ENCODE measurements at places on chromosomes 6 and 20. TPM values are rescaled to one million over a fixed set of nuclear protein-coding genes. Genes with fewer than 3 reads are reported as not detected.
A peak's percentile ranks its signal among the peaks of the same experiment; 100 is the strongest.

- no peaks in the 10 kb centered on the region for H3K27me3 ChIP-seq
- peak overlapping the region; percentile 2 for H3K4me3 ChIP-seq
- H3K27ac ChIP-seq = peak overlapping the region; percentile 87
- no peak for DNase-seq
These were observed 546 bp upstream of the KLHL32 start for GRCh38 chr6:96923871-96924493.

DNA sequence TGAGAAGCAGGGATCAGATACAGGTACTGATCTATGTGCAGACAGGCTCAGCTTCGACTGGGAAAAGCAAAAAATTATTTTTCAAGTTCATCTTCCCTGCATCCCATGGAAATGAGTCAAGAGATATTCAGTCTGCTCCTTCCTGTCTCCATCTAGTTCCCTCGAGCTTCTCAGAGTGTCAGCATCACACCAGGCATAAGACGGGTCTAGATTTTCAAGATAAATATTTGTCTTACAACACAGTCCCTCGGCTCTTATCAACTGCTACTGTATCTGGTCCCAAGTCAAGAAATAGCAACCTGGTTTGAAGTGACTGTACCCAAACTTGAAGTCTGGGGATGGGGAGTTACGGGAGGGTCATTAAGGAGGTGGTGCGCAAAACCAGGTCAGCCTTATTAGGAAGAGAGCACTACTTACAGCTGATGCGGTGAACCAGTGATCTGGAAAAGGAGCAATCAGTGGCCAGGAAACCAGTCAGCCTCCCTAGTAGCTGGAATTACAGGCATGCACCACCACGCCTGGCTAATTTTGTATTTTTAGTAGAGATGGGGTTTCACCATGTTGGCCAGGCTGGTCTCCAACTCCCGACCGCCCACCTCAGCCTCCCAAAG, 29.7 kb downstream of the ZMYND8 start:
- peaks cover 8% of the 10 kb centered on the region for H3K4me1 ChIP-seq
- no peaks in the 10 kb centered on the region for H3K27me3 ChIP-seq
- DNase-seq = no peak

DNA sequence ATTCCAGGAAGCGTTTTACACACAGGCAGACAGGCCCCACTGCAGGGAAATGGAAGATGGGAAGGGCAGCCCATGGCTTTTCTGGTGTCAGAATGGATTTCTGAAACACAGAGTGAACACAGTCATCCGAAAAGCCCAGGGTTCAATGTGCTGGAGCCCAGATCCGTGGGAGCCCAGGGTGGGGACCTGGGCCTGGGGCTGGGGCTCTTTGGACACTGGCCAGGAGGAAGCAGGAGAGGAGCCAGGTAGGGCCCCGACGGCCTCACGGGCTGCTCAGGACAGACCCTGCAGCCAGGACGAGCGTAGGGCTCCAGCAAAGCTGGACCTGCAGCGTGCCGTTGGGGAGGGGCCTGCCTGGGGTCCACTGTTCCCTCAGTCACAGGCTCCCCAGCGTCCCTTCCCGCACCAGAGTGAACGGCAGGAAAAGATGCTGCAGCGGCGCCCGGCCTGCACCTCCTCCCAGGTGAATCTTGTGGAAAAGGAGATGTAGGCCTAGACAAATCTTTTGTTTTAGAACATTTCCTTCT, 24.3 kb upstream of the LSM14B start:
- H3K27me3 ChIP-seq = no peaks in the 10 kb centered on the region
- no peak overlapping the region for H3K4me3 ChIP-seq
- H3K36me3 ChIP-seq = no peaks in the 10 kb centered on the region
- no peak overlapping the region for H3K27ac ChIP-seq

The ZNF391 gene
- 2.1 TPM for total RNA-seq

GRCh38 chr6:151702851-151703658, 104.4 kb upstream of the ESR1 start:
- no peak overlapping the region for H3K4me3 ChIP-seq
- H3K4me1 ChIP-seq = no peaks in the 10 kb centered on the region
- no peak for DNase-seq
- H3K27me3 ChIP-seq = no peaks in the 10 kb centered on the region
- H3K27ac ChIP-seq = no peak overlapping the region
- H3K36me3 ChIP-seq = no peaks in the 10 kb centered on the region

DNA sequence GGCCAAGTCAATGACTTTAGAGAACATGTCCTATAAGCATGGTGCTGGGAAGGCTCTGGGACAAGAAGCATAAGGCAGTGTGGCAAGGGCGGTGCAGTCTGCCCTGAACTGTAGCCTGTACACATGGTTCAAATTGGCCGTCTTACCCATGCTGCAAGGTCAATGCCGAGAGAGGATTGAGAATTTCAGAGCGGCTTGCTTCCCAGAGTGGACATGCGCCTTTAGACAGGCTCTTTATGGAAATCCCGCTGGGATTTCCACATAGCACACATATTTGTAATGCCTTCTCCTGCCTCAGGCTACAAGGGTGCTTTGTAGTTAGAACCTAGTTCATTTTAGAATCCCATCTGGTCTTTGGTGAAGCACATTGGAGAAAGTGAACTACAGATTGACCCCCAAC, 36.1 kb upstream of the CEP162 start:
- H3K4me3 ChIP-seq = no peak overlapping the region
- H3K4me1 ChIP-seq = no peaks in the 10 kb centered on the region
- H3K36me3 ChIP-seq = no peaks in the 10 kb centered on the region
- H3K27ac ChIP-seq = no peak overlapping the region

The HTR1E gene
- total RNA-seq = not detected

The TGM3 gene
- total RNA-seq = not detected

The BAG2 gene
- total RNA-seq = 0.46 TPM

DNA sequence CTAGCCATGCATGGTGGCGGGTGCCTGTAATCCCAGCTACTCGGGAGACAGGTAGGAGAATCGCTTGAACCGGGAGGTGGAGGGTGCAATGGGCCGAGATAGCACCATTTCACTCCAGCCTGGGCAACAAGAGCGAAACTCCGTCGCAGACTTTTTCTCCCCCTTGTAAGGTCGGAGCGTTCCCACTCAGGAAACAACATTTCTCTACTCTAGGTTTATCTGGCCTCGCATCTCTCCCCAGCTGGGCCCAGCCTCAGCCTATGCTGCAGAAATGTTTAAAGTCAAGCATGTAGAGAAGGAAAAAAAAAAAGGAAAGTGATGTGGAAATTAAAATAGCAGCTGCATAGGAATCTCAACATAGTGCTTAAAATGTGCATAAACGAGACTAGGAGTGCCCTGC, 172.3 kb downstream of the TRIM27 start:
- H3K4me3 ChIP-seq = no peak overlapping the region
- peaks cover 76% of the 10 kb centered on the region for H3K27me3 ChIP-seq
- no peaks in the 10 kb centered on the region for H3K36me3 ChIP-seq
- no peaks in the 10 kb centered on the region for H3K4me1 ChIP-seq
- DNase-seq = no peak

- H3K27me3 ChIP-seq = no peaks in the 10 kb centered on the region
- no peak for DNase-seq
- H3K4me3 ChIP-seq = no peak overlapping the region
- no peak overlapping the region for H3K27ac ChIP-seq
These were observed 31.9 kb downstream of the NSFL1C start for GRCh38 chr20:1434571-1435336.

The KIF6 gene
- 0.47 TPM for total RNA-seq

- H3K27ac ChIP-seq = no peak overlapping the region
- no peaks in the 10 kb centered on the region for H3K4me1 ChIP-seq
- no peaks in the 10 kb centered on the region for H3K36me3 ChIP-seq
- no peak overlapping the region for H3K4me3 ChIP-seq
These were observed 248.6 kb downstream of the KHDRBS2 start for GRCh38 chr6:62037445-62037844.

The ACTL10 gene
- 2.7 TPM for total RNA-seq

DNA sequence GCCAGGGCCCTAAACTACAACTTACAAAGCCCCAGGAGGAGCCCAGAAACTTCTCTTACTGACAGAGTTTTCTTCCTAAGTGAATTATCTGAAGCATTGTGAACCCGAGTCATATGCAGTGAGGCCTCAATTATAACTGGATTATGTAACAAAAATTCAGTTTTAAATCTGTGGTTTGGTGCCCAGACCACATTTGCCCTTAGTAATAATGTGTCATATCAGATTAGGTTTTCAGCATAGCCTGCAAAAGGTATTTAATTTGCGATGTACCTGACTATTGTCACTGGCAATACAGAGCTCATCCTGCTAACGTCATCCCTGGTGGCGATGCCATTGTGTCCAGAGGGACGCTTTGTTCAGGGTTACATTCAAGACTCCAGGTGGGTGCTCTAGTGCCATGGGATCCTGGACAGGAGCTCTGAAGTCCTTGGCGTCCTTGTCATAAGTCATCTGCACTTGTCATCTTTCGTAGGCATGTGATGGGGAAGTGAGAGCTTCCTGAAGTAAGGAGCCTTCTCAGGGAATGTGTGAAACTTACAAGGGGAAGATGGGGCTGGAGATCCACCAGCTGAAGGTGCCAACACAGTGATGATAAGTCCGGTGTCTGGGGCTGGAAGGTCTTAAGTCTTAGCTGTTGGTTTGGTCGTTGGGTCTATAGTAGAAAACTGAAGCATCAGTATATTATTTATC, 65.1 kb downstream of the HIVEP1 start:
- no peak overlapping the region for H3K27ac ChIP-seq
- H3K36me3 ChIP-seq = no peaks in the 10 kb centered on the region
- no peaks in the 10 kb centered on the region for H3K4me1 ChIP-seq
- H3K4me3 ChIP-seq = no peak overlapping the region

GRCh38 chr20:11799281-11799684, 118.4 kb upstream of the BTBD3 start:
- no peaks in the 10 kb centered on the region for H3K4me1 ChIP-seq
- no peak overlapping the region for H3K27ac ChIP-seq
- H3K36me3 ChIP-seq = no peaks in the 10 kb centered on the region

DNA sequence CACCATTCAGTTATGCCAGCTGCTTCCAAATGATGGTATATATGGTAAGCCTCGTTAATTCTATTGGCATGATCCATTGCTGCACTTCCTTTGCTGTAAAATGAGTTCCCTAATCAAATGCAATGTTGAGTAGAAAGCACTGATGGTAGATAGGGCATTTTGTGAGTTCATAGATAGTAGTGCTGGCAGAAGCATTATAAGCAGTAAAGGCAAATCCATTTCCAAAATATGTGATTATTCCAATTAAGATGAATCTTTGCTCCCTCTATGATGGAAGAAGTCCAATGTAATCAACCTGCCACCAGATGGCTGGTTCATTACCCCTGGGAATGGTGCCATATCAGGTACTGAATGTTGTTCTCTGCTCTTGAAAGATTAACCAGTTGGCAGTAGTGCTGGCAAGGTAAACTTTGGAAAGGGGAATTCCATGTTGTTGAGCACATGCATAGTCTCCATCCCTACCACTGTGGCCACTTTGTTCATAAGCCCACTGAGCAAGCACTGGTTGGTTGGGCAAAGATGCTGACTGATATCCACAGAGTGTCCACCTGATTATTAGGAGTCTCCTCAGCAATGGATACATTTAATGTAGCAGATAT, 5.6 kb upstream of the TBPL1 start:
- H3K4me1 ChIP-seq = no peaks in the 10 kb centered on the region
- peak; percentile 78 for DNase-seq
- no peaks in the 10 kb centered on the region for H3K27me3 ChIP-seq
- no peak overlapping the region for H3K4me3 ChIP-seq

DNA sequence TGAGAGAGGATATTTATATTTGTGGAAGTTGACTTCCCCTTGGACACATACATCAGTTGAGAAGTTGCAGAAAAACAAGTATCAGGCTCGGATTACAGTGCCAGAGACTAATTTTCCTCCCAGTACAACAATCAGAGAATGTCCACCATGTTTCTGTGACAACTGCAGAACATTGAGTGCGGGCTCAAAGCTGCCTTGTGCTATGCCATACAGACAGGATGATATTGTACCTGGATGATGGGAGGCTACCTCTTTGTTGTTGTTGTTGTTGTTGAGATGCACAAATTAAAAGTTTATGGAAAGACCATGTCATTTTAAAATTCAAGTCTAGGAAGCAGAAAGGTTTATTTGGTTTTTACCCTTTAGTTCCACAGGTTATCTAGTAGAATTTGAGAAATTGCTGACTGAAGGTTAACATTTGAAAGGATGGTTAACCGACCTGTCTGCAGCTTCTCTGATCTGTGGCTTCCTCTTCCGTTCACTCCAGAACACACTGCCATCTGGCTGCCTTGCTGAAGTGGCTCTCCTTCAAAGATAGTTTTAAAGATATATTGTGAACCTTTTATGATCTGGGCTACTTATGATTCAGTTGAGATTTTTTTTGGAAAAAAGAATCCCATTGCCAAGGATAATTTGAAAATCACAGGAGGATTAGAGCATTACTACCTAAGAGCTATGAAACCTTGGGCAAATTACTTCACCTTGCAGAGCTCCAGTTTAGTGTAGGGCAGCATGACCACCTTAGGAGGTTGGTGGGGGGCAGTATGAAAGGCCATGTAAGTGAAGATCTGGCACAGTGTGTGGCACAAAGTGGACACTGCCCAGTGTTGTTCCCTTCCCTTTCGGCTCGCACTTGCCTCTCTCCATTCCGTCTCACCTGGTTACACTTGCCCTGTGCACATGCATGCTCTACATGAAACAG, 15.9 kb downstream of the TMEM200A start:
- H3K4me3 ChIP-seq = no peak overlapping the region
- no peak for DNase-seq
- H3K27ac ChIP-seq = no peak overlapping the region
- H3K27me3 ChIP-seq = no peaks in the 10 kb centered on the region
- H3K36me3 ChIP-seq = no peaks in the 10 kb centered on the region

DNA sequence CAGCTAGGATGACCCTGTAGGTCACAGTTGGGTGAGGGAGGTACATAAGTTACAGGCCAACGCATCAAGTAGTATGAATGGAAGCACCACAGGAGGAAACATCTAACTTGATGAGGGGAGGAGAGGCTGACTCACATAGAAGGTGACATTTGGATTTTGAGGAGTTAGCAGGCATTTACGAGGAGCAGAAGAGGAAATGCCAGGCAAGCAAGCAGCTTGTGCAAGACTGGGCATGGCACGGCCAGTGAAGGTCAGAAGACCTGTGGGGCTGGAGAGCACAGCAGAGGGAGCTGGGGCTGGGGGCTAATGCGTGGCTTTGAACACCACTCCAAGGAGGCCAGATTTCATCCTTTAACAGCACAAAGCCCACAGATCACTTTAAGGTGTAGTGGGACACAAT, 37.8 kb downstream of the MUC22 start:
- H3K36me3 ChIP-seq = no peaks in the 10 kb centered on the region
- H3K4me1 ChIP-seq = no peaks in the 10 kb centered on the region
- H3K27ac ChIP-seq = no peak overlapping the region
- no peak for DNase-seq
- no peak overlapping the region for H3K4me3 ChIP-seq
- no peaks in the 10 kb centered on the region for H3K27me3 ChIP-seq

The LTB gene
- 2.7 TPM for total RNA-seq

The CASS4 gene
- total RNA-seq = 0.04 TPM

- H3K27ac ChIP-seq = peak overlapping the region; percentile 99
- H3K36me3 ChIP-seq = no peaks in the 10 kb centered on the region
- H3K4me3 ChIP-seq = peak overlapping the region; percentile 90
- H3K27me3 ChIP-seq = no peaks in the 10 kb centered on the region
- peaks cover 11% of the 10 kb centered on the region for H3K4me1 ChIP-seq
- DNase-seq = peak; percentile 52
These were observed 2.0 kb downstream of the MAN1A1 start for GRCh38 chr6:119347466-119348095.
